IPS DF 6.9 (cell line): ENCODE measurements at places on chromosomes 2 and 18.

- H3K27ac ChIP-seq, result no peak overlapping the region
- no peak for DNase-seq
These were observed 177.4 kb upstream of the FN1 start for GRCh38 chr2:215613280-215613679.

DNA sequence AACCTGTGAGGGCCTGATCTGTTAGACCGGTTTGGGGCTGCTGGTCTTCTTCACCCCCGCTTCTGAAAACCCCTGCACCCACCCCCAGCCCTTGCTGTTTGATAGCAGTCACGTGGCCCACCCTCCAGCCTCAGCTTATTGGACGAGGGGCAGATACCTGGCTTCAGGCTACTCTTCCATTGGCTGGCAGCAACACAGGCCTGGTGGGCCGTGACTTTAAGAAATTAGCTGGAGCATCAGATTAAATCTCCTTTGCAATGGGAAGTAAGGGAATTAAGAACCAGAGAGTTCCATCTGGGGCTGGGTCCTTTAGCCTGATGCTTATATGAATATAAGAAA is 107.3 kb downstream of the KLHL29 start:
- no peaks in the 10 kb centered on the region for H3K27me3 ChIP-seq
- no peak overlapping the region for H3K27ac ChIP-seq
- H3K4me3 ChIP-seq, result no peak overlapping the region
- peaks cover 7% of the 10 kb centered on the region for H3K4me1 ChIP-seq
- H3K36me3 ChIP-seq, result no peaks in the 10 kb centered on the region; the same call in 1 of the 2 replicates

GRCh38 chr18:26617151-26617554 is 68.8 kb upstream of the KCTD1 start:
- DNase-seq, result no peak
- no peak overlapping the region for H3K4me3 ChIP-seq
- H3K27ac ChIP-seq, result no peak overlapping the region
- no peaks in the 10 kb centered on the region for H3K36me3 ChIP-seq
- 0 out of 2 replicates have a peak, but pooled peaks cover 2% of the 10 kb centered on the region for H3K4me1 ChIP-seq

DNA sequence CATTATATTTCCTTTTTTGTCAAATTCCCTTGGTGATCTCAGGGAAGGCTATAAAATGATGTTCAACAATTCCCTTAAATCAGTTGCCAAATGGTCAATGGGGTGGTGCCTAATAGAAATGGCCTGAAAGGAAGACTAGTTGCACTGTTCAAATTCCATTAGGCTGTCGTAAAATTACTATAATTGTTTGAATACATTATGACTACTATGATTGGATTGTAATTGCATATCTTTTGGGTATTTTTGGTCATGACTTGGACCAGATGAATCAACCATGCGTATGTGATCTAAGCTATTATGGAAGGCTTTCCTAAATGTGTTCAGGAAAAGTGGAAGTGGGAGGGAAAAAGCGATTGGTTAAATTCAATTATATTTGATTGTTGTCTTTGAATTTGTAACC is 41.3 kb upstream of the KCNE4 start:
- H3K36me3 ChIP-seq, result no peaks in the 10 kb centered on the region
- H3K27me3 ChIP-seq, result no peaks in the 10 kb centered on the region
- H3K27ac ChIP-seq, result no peak overlapping the region
- no peak for DNase-seq

- no peaks in the 10 kb centered on the region for H3K4me1 ChIP-seq
- H3K4me3 ChIP-seq, result no peak overlapping the region
- no peak overlapping the region for H3K27ac ChIP-seq
- H3K36me3 ChIP-seq, result no peaks in the 10 kb centered on the region
- no peak for DNase-seq
These were observed 39.3 kb upstream of the GTF2A1L start for GRCh38 chr2:48578313-48578712.

DNA sequence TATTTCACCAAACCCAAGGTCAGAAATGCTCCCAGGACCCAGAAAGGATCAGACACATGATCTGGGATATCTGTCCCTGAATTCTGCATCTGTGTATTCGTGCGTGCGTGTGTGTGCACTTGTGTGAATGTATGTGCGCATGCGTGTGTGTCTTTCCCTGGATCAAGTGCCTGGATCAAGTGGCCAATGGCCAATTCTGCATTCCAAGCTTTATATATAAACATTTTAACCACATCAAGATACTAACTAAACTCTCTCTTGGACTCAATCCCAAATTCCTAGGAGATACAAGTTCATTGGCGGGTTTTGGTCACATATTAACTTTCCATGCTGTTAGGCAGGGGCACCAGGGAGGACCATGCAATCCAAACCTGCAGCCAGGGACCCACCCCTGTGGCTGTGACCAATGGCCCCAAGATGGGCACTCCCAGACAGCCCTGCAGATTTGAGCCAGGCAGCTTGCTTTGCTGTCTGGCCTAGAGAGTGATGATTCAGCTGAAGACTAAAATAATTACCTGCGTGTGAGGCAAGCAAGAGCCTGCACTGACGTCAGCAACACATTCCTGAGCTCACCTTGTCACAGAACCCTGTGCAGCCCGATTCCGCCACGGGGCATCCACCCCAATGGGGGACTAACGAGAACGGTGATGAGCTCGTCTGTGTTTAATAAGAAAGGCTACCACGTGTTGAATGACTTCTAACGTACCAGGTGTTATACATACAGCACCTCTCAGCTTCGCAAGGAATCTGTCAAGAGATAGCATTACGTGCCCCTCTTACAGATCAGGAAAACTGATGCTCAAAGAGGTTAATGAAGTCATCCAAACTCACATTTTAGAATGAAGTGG is 45.3 kb upstream of the ROCK2 start:
- H3K36me3 ChIP-seq, result no peaks in the 10 kb centered on the region
- H3K4me1 ChIP-seq, result no peaks in the 10 kb centered on the region
- no peak overlapping the region for H3K27ac ChIP-seq
- no peaks in the 10 kb centered on the region for H3K27me3 ChIP-seq
- H3K4me3 ChIP-seq, result no peak overlapping the region
- DNase-seq, result no peak

DNA sequence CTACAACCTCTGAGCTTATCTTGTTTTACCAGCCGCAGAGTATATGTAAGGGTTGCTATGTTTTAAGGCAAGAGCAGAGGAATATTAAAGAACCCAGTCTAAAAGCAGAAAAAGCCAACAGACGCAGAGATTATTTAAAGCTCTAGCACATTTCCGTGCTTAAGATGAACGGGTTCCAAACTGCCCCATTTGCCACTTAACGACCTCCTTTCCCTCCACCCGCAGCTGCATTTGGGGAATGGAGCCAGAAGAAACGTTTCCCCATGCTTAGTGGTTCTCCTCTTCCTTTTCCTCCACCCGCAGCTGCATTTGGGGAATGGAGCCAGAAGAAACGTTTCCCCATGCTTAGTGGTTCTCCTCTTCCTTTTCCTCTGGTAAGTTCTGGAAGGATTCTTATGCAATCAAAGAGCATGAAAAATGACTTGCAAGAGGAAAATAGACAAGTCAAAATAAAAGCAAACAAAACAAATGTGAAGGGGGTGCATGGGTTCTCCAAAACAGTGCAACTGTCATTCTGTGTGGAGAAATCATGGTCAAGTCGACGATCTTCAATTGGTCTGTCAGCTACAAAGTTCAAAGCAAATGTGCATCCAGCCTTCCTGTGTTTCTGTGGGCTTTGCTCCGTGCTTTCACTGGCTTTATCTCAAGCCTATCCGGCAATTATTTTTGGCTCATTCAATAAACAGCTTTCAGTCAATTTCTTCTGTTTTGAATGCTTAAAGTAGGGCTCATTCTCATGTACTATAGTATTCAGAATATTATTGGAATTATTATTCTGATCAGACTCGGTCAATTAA is 57.8 kb downstream of the DIPK1C start:
- H3K36me3 ChIP-seq, result no peaks in the 10 kb centered on the region
- H3K27me3 ChIP-seq, result no peaks in the 10 kb centered on the region
- no peak for DNase-seq
- H3K4me1 ChIP-seq, result 0 out of 2 replicates have a peak, but pooled peaks cover 1% of the 10 kb centered on the region

DNA sequence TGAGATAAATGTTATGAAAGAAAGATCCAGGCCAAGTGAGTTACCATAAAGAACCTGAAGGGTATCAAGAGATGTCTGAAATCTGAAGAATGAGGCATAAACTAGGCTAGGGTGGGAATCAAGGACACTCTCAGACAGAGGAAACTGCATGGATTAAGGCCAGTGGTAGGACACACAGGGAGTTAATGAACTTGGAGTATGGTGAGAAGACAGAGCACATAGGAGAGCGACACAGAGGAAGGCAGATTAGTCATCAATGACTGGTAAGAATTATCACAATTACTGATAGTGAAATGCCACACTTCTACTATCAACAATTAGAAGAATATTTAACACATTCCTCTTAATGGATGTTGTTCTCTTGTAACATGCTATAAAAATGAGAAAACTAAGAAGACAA is 76.9 kb downstream of the TTC21B start:
- H3K4me1 ChIP-seq, result no peaks in the 10 kb centered on the region
- H3K36me3 ChIP-seq, result no peaks in the 10 kb centered on the region
- no peak overlapping the region for H3K27ac ChIP-seq

DNA sequence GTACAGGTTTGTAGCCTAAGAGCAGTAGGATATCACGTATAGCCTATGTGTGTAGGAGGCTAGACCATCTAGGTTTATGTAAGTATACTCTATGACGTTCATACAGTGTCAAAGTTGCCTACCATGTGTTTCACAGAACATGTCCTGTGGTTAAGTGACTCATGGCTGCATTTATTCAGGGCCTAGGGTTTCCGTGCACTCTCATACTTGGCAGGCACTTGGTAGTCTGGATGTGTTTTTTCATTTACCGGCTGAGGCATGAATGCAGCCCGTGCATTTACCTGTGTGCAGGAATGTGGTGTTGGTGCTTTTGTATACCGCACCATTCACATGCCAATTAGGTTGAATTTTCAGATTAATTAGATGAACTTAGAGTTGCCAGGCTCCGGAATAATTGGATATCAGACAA is 43.4 kb downstream of the MYL12B start:
- DNase-seq, result no peak
- H3K36me3 ChIP-seq, result no peaks in the 10 kb centered on the region
- H3K27me3 ChIP-seq, result no peaks in the 10 kb centered on the region
- H3K4me1 ChIP-seq, result peaks cover 3% of the 10 kb centered on the region; the same call in 1 of the 2 replicates
- no peak overlapping the region for H3K27ac ChIP-seq

- no peaks in the 10 kb centered on the region for H3K4me1 ChIP-seq
- H3K27ac ChIP-seq, result no peak overlapping the region
- no peak for DNase-seq
- no peaks in the 10 kb centered on the region; the same call in 1 of the 2 replicates for H3K36me3 ChIP-seq
These were observed 11.1 kb downstream of the FASTKD1 start for GRCh38 chr2:169562519-169562918.

- H3K4me1 ChIP-seq, result no peaks in the 10 kb centered on the region
- H3K36me3 ChIP-seq, result no peaks in the 10 kb centered on the region
- no peak overlapping the region for H3K4me3 ChIP-seq
- no peak overlapping the region for H3K27ac ChIP-seq
- no peaks in the 10 kb centered on the region for H3K27me3 ChIP-seq
These were observed 149.9 kb upstream of the COPS8 start for GRCh38 chr2:236935631-236936445.

- no peak for DNase-seq
- H3K4me3 ChIP-seq, result no peak overlapping the region
- no peaks in the 10 kb centered on the region for H3K27me3 ChIP-seq
- H3K27ac ChIP-seq, result no peak overlapping the region
- H3K36me3 ChIP-seq, result no peaks in the 10 kb centered on the region
These were observed 235.0 kb downstream of the CAMKMT start for GRCh38 chr2:44596537-44597320.
